ENCODE measurements at places on chromosomes 3 and 15.

DNA sequence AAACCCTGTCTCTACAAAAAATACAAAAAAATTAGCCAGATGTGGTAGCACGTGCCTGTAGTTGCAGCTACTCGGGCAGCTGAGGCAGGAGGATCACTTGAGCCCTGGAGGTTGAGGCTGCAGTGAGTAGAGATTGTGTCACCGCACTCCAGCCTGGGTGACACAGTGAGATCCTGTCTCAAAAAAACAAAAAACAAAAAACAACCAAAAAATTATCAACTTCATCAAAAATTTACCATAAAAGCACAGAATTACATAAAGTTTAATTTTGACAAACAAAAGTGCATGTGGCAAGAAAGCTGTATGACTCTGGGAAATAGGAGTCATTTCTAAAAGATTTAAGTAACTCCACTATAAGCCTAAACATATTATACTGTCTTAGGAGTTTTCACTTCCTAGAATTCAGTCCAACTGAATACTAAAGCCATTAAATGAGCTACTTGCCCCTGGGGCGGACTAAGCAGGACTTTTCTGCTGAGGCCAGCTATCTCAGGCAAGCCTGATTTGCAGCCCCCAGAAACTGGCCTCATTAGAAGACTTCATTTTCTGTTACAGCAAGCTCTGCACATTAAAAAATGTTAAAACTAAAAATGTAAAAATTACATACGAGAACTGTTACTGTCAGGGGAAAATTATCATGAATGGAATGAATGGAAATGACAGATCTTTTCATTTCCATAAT is 23.0 kb downstream of the HSPBAP1 start:
- DNase-seq: no peak

DNA sequence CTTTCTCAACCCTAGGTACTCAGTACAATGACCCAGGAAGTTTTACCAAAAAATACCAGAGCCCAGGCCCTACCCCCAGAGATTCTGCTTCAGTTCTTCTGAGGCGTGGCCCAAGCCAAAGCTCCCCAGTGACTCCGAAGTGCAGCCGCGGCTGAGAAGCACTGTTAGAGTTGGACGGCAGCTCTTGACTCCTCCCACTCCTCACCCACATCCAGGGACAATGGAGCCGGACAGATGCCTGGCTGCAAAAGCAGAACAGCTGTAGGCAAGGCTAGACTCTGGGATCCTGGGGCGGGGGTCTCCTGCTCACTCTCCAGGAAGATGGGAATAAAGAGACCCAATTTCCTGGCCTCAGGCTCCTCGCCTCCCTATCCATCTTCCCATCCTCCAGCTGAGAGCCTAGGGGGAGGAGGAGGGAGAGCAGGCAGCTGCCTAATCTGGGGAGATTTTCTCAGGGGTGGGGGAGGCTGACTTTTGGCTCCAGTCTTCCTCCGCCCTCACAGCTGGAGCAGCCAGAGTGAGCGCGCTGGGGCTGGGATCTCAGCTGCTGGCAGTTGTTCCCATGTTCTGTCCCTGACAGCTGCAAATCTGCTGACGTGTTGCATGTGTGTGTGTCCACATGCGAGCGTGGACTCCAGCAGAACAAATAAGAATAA is 223.8 kb downstream of the OPA1 start:
- DNase-seq: peak; percentile 92

DNA sequence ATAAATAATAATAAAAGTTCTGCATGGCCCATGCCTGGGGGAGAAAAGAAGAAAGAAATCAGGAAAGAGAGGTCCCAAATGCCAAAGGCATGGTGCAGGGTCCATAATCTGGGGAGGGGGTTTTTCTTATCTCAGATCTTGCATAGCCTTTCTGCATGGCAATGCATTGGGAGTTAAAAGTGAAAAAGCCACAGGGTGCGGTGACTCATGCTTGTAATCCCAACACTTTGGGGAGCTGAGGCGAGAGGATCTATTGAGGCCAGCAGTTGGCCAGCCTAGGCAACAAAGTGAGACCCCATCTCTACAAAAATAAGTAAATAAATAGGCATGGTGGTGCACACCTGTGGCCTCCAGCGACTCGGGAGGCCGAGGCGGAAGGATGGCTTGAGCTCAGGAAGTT is 76.8 kb upstream of the GATA2 start:
- DNase-seq: no peak

GRCh38 chr3:55624238-55624637 is 137.1 kb upstream of the WNT5A start:
- no peak for DNase-seq

GRCh38 chr3:40211579-40211978 is 97.9 kb upstream of the EIF1B start:
- no peak for DNase-seq

DNA sequence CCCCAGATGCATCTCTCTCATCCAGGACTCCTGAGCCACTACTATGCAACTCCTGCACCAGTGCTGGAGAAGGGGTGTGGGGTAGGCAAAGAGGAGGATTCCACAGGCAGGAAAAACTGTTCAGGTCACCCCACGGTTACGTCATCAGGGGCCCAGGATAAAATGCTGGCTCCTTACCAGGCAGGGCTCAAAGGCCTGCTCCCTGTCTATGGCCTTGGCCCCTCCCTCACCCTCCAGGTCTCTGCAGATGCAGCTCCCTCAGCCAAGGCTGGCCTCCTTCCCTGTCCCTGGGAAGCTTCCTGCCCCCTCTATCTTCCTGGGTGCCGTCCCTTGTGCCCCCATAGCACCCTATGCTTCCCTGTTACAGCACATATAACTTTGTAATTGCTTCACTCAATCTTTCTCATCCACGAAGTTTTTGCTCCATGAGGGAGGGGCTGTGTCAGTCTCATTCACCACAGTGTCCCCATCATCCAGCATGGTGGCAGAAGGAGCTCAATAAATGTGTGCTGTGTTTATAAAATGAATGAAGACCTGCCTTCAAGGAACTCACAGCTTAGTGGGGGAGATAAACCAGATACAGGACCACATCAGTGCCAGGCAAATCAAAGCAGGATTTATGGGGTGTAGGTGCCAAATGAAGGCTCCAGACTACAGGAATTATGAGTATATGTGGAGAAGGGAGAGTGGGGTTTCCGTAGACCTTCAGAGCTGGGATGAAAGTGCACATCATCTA is 18.6 kb downstream of the KBTBD13 start:
- DNase-seq: no peak

DNA sequence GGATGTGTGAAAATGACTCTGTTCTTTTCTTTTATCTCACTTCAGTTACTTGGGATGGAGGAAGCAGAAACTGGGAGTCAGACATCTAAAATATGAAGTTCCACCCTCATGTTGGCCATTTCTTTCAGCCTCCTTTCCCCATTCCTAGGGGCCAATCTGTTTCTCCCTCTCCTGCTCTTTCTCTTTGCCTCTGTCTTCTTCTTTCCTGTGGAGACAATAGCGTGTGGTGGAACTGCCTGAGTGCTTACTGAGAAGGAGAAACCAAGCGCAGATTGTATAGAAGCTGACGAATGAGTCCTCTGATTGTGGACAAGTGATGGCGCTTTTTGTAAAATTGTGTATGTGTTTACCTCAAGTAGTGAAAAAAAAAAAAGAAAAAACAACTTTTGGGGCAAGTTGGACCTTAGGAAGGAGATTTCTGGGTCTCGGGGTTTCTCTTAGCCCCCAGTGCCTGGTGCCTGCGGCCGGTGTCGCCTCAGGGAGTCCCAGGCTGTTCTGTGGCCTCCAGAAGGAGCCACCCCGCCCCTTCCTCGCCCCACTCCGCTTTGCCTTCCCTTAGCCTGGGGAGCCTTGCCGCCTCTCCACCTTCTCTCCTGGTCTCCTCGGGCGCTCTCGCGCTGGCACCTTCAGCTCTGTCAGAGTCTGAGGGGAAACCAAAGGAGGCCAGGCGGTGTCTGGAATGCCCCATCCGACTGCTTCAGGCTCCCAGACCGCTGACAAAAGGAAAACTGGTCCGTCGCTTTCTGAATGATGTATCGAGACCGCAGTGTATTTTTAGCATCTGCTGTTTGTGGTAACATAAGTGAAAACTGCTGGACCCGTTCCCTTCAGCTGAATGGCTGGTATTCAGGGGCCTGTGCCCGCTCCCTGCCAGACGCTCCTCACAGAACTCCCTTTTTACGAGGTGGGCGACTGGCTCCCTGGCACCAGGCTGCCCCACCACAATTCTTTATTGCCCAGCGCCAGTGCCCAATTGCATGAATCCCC is 30.1 kb downstream of the SCG5 start:
- no peak for DNase-seq

- DNase-seq: no peak
These were observed 208.4 kb upstream of the ALCAM start for GRCh38 chr3:105158286-105158685.

DNA sequence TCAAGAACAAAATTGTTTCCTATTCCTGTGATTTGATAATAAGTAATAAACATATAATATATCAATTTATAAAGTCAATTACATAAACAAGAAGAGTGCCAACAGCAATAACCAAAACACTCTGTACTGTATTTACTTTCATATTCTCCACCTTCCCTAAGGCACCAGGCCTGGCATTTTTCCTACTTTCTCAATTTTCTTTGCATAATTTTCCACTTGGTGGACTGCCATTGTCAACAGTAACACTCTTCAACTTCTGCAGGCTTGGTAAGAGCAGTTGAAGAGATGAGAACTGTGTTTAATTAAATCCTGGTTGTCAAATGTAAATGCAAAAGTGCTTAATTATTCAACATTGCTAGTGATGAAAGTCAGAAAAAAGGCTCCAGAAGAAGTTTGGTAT is 229.8 kb upstream of the PLSCR5 start:
- no peak for DNase-seq

GRCh38 chr3:77026904-77027634 is 12.8 kb upstream of the ROBO2 start:
- DNase-seq: no peak

GRCh38 chr15:85741021-85741421 is 53.7 kb downstream of the KLHL25 start:
- DNase-seq: peak; percentile 49

DNA sequence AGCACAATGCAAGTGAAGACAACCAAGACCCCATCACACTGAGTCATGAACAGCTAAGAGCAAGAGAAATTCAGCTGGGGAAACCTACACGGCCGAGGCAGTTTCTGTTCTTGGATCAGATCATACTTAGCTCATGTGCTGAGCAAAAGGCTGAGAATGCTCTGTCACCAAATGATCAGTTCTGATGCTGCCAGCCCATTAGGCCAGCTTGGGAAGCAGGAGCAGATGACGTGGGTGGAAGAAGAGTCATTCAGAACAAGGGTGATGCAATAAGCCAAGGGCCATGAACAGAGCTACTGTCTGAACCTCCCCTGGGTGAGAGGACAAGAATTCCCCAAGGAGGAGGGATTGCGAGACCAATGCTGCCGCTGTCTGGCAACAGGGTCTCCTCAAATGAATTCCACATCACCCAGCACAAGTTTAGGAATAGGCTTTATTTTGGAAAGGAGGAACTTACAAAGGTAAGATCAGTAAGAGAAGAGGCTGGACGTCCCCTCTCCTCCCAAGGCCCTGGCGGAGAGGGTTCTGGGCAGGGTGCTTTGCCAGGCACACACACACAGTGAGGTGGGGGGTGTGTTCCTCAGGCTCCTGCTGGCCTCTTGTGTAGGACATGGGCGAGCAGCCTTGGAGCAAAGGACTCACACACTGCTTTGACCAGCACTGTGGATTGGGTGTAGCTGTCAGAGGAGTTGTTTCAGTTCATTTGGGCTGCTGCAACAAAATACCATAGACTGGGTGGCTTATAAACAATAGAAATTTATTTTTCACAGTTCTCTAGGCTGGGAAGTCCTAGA is 65.6 kb upstream of the CTXND1 start:
- DNase-seq: no peak

GRCh38 chr3:43914269-43914668 is 223.5 kb downstream of the ABHD5 start:
- DNase-seq: no peak

DNA sequence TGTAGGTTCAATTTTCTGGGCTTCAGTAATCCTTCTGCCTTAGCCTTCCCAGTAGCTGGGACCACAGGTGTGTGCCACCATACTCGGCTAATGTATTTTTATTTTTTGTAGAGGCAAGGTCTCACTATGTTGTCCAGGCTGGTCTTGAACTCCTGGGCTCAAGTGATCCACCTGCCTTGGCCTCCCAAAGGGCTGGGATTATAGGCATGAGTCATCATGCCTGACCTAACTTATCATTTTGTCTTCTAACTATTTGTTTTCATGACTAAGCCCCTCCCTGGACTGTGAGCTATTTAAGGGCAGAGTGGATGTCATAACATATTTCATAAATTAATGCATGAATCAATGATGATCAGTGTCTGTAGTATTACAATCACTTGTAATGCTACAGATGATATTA is 56.1 kb upstream of the PIAS1 start:
- DNase-seq: no peak

DNA sequence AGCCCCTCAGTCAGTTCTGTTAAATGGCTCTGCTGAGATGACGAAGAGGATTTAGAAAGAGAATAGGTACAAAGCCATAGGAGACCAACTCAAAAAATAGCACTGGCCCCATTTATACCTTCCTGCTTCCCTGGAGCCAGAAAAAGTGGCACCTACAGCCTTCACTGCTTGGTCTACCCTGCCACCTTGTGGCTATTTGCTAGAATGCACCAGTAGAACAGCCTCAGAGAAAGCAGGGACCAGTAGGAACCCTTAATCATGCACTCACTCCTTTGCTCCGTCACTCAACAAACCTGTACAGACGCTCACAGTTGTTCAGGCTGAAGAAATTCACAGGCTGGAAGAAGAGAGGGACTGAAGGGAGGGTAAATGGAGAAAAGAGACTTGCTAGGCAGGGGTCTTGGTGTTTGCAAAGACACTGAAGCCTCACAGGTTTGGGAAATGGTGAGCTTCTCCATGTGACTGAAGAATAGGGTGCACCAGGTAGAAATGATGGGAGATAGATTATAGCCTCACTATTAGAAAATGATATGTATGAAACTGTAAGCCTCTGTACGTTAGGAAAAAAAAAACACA is 12.1 kb upstream of the RTP2 start:
- peak; percentile 88 for DNase-seq

DNA sequence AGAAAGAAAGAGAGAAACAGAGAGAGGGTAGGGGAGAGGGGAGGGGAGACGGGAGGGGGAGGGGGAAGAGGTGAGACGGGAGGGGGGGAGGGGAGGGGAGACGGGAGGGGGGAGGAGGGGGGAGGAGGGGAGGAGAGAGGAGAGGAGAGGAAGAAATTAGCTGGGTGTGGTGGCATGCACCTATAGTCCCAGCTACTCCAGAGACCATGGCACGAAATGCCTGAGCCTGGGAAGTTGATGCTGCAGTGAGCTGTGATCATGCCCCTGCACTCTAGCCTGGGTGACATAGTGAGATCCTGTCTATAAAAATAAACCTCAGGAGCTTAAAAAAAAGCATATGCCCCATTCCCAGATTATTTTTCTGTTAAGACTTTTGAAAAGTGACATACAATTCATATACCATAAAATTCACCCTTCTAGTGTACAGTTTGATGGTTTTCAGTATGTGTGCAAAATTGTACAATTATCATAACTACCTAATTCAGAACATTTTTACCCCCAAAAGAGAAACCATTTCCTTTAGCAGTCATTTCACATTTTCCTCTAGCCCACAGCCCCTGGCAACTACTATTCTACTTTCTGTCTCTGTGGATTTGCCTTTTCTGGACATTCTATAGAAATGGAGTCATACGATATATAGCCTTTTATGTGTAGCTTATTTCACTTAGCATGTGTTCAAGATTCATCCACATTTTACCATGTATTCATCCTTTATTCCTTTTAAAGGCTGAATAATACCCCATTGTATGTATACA is 699.6 kb downstream of the FHIT start:
- no peak for DNase-seq

- no peak for DNase-seq
These were observed 56.6 kb downstream of the LSM3 start for GRCh38 chr3:14235003-14235911.

All from GM23338 (cell line).